ENCODE measurements at places on chromosomes 1 and 21.
A peak's percentile ranks its signal among the peaks of the same experiment; 100 is the strongest.

DNA sequence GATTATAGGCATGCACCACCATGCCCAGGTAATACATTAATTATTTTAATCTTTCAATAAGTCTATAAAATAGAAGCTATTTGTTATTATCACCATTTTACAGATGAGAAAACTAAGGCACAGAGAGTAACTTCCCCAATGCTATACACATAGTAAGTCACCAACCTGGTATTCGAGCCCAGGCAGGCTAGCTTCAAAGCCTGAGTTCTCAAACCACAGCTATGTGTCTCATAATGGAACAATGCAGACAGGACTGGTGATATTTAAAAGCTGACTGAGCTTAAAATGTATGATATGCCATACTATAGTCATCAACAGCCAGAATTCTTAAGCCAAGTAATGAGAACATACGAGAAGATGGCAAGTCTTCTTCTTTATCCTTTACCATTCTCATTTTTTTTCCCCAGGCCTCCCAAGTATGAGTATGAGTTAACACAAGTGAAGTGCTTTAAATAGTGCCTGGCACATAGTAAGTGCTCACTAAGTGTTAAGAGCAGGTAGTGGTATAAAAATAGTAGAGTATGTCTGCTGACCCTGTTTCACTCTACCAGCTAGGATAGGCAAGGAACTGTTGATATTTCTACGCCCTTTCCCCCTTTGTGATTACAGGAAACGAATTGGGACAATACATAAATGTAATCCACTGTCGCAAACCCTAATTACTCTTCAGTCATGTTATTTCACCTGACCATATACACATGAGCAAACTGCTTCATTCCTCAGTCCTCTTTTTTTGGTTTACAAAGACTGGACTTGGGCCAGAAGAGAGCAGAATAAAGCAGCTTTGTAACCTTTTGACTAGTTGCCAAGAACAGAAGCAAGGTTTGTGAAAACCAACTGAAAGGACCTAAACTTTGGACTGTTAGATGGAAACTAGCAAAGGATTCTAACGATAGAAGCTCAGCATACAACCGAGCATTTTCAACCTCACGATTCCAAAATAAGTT lies 9.5 kb downstream of the EYA3 start:
- H3K4me3 ChIP-seq, result no peak overlapping the region
- no peak overlapping the region for H3K27ac ChIP-seq
- H3K27me3 ChIP-seq, result no peaks in the 10 kb centered on the region
- H3K36me3 ChIP-seq, result no peaks in the 10 kb centered on the region
- peaks cover 8% of the 10 kb centered on the region for H3K4me1 ChIP-seq

DNA sequence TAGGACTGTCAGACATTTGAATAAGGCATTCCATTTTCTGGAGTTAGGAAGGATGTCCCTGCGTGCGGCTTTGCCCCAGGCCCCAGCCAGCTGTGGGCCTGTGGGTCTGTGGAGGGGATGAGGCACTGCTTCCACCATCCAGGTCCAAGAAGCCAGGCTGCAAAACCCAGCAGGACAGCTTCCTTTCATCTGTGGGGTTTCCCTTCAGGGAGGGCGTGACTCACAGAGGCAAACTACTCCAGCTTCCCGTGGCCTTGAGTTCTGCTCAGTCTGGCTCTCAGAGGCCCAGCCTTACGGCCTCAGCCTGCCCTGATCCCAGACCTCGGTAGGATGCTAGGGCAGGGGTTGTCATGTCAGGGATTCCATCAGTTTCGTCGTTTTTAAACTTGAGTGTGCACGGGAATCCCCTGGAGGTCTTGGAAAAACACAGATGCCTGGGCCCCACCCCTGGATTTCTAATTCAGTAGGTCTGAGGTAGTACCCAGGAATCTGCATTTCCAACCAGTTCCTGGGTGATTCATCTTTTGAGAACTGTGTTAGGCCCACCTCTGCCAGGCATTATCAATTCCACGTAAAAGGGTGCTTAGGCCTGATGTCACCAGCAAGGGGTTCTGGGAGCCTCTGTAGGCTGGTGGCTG lies 32.3 kb upstream of the TENT5C start:
- no peaks in the 10 kb centered on the region for H3K36me3 ChIP-seq
- H3K27ac ChIP-seq, result no peak overlapping the region
- H3K4me1 ChIP-seq, result peaks cover 31% of the 10 kb centered on the region
- no peak for DNase-seq
- H3K4me3 ChIP-seq, result no peak overlapping the region

GRCh38 chr1:11397151-11397901 lies 81.6 kb upstream of the DISP3 start:
- no peaks in the 10 kb centered on the region for H3K4me1 ChIP-seq
- H3K27ac ChIP-seq, result no peak overlapping the region
- peaks cover 18% of the 10 kb centered on the region for H3K27me3 ChIP-seq
- DNase-seq, result no peak

GRCh38 chr1:114669562-114670082 lies at the start of gene DENND2C:
TSS of gene DENND2C (minus strand) at chr1:114670049. CDS start at chr1:114625984, 44,065 bp downstream.
- H3K36me3 ChIP-seq, result no peaks in the 10 kb centered on the region
- peaks cover 33% of the 10 kb centered on the region for H3K4me1 ChIP-seq

GRCh38 chr1:243729956-243730355 lies 120.1 kb downstream of the AKT3 start:
- H3K4me3 ChIP-seq, result no peak overlapping the region
- H3K4me1 ChIP-seq, result no peaks in the 10 kb centered on the region
- no peak overlapping the region for H3K27ac ChIP-seq
- H3K36me3 ChIP-seq, result no peaks in the 10 kb centered on the region
- H3K27me3 ChIP-seq, result no peaks in the 10 kb centered on the region
- no peak for DNase-seq

GRCh38 chr21:35408401-35408800 lies 359.3 kb upstream of the RUNX1 start:
- H3K27me3 ChIP-seq, result peaks cover 34% of the 10 kb centered on the region
- peaks cover 1% of the 10 kb centered on the region for H3K4me1 ChIP-seq
- no peaks in the 10 kb centered on the region for H3K36me3 ChIP-seq
- no peak overlapping the region for H3K4me3 ChIP-seq
- no peak for DNase-seq
- H3K27ac ChIP-seq, result peak overlapping the region; percentile 9

- H3K4me1 ChIP-seq, result peaks cover 8% of the 10 kb centered on the region
- H3K4me3 ChIP-seq, result peak overlapping the region; percentile 87
- DNase-seq, result peak; percentile 16
- peak overlapping the region; percentile 88 for H3K27ac ChIP-seq
- H3K36me3 ChIP-seq, result peaks cover 7% of the 10 kb centered on the region
Measured at GRCh38 chr1:211829343-211830054, 1.1 kb downstream of the LPGAT1 start.

DNA sequence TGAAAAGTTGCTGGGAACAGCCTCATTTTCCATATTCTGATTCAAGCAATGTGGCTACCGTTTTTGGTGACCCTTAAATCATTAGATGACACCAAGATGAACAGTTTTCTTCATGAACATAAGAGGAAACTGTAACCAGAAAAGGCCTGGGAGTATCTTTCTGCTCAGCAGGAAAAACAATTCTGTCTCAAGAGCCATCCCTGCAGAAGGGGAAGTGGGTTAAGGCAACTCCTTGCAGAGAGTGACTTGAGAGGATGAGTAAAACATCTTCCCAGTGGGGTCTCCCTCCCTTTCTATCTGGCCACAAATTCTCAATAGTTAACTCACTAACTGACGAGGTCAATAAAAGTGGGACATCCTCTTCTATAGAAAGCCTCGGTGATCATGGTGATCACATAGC lies 187.6 kb upstream of the NRIP1 start:
- no peaks in the 10 kb centered on the region for H3K36me3 ChIP-seq
- no peak overlapping the region for H3K27ac ChIP-seq
- no peak overlapping the region for H3K4me3 ChIP-seq
- H3K27me3 ChIP-seq, result peaks cover 8% of the 10 kb centered on the region

- H3K27me3 ChIP-seq, result peaks cover 4% of the 10 kb centered on the region
- no peaks in the 10 kb centered on the region for H3K36me3 ChIP-seq
- H3K27ac ChIP-seq, result no peak overlapping the region
- no peak overlapping the region for H3K4me3 ChIP-seq
- H3K4me1 ChIP-seq, result no peaks in the 10 kb centered on the region
Measured at GRCh38 chr1:40630488-40631223, 34.8 kb downstream of the RIMS3 start.

- peaks cover 6% of the 10 kb centered on the region for H3K27me3 ChIP-seq
- no peak overlapping the region for H3K4me3 ChIP-seq
- no peaks in the 10 kb centered on the region for H3K36me3 ChIP-seq
Measured at GRCh38 chr1:240111558-240111957, 19.9 kb downstream of the FMN2 start.

- H3K27ac ChIP-seq, result no peak overlapping the region
- H3K36me3 ChIP-seq, result no peaks in the 10 kb centered on the region
- peaks cover 21% of the 10 kb centered on the region for H3K27me3 ChIP-seq
- no peak for DNase-seq
Measured at GRCh38 chr1:27656157-27656893, 15.7 kb downstream of the IFI6 start.

- peaks cover 3% of the 10 kb centered on the region for H3K36me3 ChIP-seq
- H3K4me1 ChIP-seq, result peaks cover 2% of the 10 kb centered on the region
- DNase-seq, result no peak
- no peak overlapping the region for H3K27ac ChIP-seq
Measured at GRCh38 chr1:212945463-212946160, 4.7 kb upstream of the VASH2 start.

DNA sequence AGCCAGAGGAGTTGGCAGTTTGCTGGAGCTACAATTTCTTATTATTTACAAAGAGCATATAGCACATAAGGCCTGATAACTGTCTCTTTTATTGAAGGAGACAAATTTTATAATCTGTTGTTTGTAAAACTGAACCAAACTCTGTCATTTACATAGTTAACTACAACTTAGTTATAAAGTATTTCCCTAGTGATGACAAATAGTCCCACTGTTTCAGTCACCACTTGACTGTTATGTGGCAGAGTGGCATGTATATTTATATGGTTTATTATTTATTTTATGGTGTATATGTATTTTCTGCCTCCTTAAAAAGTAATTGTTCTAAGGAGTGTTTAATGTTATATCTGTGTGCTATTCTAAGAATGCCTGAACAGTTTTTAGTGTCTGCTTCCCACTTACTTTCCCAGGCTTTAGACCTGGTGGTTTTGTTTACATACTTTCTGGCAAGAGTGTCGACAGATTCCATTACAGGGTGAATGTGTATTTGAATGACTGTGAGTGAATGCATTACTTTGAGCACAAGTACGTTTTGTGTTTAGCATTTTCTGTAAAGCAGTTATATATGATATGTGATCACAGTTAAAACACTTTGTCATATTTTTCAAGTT lies 10.0 kb downstream of the TSEN15 start:
- peak overlapping the region; percentile 46 for H3K27ac ChIP-seq
- H3K36me3 ChIP-seq, result peaks cover 18% of the 10 kb centered on the region

- no peak for DNase-seq
- no peak overlapping the region for H3K4me3 ChIP-seq
- H3K27me3 ChIP-seq, result no peaks in the 10 kb centered on the region
- peaks cover 15% of the 10 kb centered on the region for H3K4me1 ChIP-seq
Measured at GRCh38 chr1:39988618-39989343, 33.8 kb downstream of the MFSD2A start.

DNA sequence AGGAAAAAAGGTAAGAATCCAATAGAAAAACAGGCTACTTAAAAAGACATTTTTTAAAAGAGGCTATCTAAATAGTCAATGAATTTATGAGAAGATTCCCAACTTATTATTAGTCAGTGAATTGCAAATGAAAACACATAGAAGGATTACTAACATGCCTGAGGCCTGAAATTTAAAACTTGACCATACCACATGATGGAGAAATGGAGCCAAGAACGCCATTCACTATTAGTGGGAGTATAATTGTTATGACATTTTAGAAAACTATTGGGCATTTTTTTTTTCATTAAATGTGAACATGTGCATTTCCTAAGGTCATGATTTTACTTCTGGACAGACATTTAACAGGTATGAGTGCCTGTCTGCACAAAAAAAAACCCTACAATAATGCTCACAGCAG lies 24.8 kb upstream of the OR2B11 start:
- no peak overlapping the region for H3K4me3 ChIP-seq
- H3K27me3 ChIP-seq, result peaks cover 3% of the 10 kb centered on the region
- DNase-seq, result no peak
- H3K4me1 ChIP-seq, result no peaks in the 10 kb centered on the region
- H3K27ac ChIP-seq, result no peak overlapping the region
- no peaks in the 10 kb centered on the region for H3K36me3 ChIP-seq

GRCh38 chr1:12370333-12370975 lies 140.6 kb downstream of the VPS13D start:
- no peaks in the 10 kb centered on the region for H3K27me3 ChIP-seq
- H3K36me3 ChIP-seq, result peaks cover 24% of the 10 kb centered on the region
- no peak for DNase-seq
- peaks cover 18% of the 10 kb centered on the region for H3K4me1 ChIP-seq

- DNase-seq, result no peak
- no peak overlapping the region for H3K4me3 ChIP-seq
- H3K36me3 ChIP-seq, result no peaks in the 10 kb centered on the region
- H3K27me3 ChIP-seq, result no peaks in the 10 kb centered on the region
Measured at GRCh38 chr1:7333620-7334019, 437.5 kb upstream of the VAMP3 start.

GRCh38 chr1:175555266-175555665 lies 188.1 kb downstream of the TNR start:
- DNase-seq, result no peak
- H3K36me3 ChIP-seq, result no peaks in the 10 kb centered on the region
- peaks cover 5% of the 10 kb centered on the region for H3K27me3 ChIP-seq

- peak overlapping the region; percentile 97 for H3K27ac ChIP-seq
- H3K27me3 ChIP-seq, result peaks cover 16% of the 10 kb centered on the region
- no peak for DNase-seq
- peak overlapping the region; percentile 93 for H3K4me3 ChIP-seq
- H3K4me1 ChIP-seq, result peaks cover 75% of the 10 kb centered on the region
Measured at GRCh38 chr21:41764558-41765419, 2.1 kb downstream of the RIPK4 start.

DNA sequence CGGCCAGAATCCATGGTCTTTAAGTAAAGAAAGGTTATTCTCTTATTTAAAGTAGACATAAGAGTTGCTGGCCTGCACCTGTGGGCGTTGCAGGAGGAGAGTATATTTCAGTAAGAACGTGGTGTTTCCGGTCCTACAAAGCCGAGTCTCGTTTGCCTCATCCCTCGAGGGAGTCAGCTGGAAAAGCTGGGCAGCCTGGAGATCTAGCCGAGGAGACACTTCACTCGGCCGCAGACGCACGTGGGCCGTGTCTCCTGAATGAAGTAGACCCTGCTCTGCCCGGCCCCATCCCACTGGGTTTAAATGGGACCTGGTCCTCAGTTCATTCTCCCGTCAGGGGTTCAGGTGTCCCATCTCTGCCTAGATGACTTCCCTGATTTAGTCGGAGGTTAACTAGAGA lies 14.9 kb downstream of the SLC45A1 start:
- no peak overlapping the region for H3K27ac ChIP-seq
- H3K27me3 ChIP-seq, result no peaks in the 10 kb centered on the region
- no peaks in the 10 kb centered on the region for H3K36me3 ChIP-seq
- DNase-seq, result no peak
- H3K4me3 ChIP-seq, result no peak overlapping the region

- H3K4me1 ChIP-seq, result peaks cover 11% of the 10 kb centered on the region
- no peaks in the 10 kb centered on the region for H3K27me3 ChIP-seq
- DNase-seq, result no peak
- H3K27ac ChIP-seq, result no peak overlapping the region
Measured at GRCh38 chr1:77652268-77652667, 30.2 kb downstream of the ZZZ3 start.

- no peaks in the 10 kb centered on the region for H3K27me3 ChIP-seq
- H3K36me3 ChIP-seq, result peaks cover 2% of the 10 kb centered on the region
Measured at GRCh38 chr21:33300701-33301631, 23.8 kb upstream of the IFNAR1 start.

GRCh38 chr1:55117941-55118340 lies 78.6 kb downstream of the PCSK9 start:
- H3K4me3 ChIP-seq, result no peak overlapping the region
- H3K4me1 ChIP-seq, result no peaks in the 10 kb centered on the region
- H3K27me3 ChIP-seq, result no peaks in the 10 kb centered on the region
- DNase-seq, result no peak

GRCh38 chr1:184322253-184322652 lies 64.6 kb upstream of the C1orf21 start:
- H3K27ac ChIP-seq, result no peak overlapping the region
- H3K4me1 ChIP-seq, result no peaks in the 10 kb centered on the region
- no peak for DNase-seq
- H3K36me3 ChIP-seq, result no peaks in the 10 kb centered on the region
- no peaks in the 10 kb centered on the region for H3K27me3 ChIP-seq
- no peak overlapping the region for H3K4me3 ChIP-seq
